ENCODE measurements at places on chromosomes 1 and 21.
A peak's percentile ranks its signal among the peaks of the same experiment; 100 is the strongest.

DNA sequence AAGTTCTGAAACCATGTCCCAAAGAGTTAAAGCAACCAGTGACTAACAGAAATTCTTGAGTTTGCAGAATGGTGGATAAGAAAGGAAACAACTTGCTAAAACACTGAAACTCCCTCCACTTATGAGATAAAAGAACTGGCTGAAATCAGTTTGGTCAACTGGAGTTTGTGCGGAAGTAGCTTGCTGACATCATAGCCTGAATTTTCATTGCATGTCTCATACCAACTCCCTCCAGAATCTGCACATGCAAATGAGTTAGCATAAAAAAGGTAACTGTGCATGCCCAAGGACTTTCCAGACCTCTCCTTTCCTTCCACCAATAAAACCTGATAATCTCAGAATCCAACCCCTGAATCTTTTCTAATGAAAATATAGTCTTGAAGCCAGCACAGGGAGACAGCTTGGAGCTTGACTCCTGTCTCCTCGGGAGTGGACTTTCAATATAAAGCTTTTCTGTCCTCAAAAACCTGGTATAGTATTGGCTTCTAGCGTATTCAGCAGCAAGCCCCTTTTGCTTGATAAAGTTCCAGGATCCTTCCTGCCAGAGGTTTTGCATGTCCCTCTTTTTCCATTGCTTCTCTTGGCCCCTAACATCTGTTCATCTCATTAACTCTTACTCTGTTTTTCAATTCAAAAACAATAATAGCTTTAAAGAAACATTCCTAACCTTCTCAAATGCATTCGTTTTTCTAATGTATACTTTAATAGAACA lies 785.8 kb upstream of the ADGRL4 start:
- H3K4me3 ChIP-seq, result no peak overlapping the region
- DNase-seq, result no peak
- no peak overlapping the region for H3K27ac ChIP-seq
- no peaks in the 10 kb centered on the region for H3K4me1 ChIP-seq

DNA sequence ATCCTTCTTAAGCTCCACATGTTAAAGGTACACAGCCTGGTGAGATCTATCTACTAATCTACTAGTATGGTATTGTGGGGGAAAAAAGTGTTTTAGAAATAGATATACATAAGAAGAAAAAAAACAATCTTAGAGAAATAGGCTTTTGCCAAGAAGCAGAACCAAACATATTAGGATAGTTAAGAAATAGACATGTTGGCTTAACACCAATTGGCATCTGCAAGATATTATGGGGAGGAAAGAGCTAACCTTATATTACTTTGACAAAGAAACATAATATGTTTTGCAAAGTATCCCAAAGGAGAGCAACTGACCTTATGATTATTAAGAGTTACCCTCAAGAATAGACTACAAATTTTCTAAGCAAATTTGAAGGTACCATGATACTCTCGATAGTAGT lies 202.9 kb downstream of the BRINP3 start:
- no peak overlapping the region for H3K4me3 ChIP-seq
- no peak overlapping the region for H3K27ac ChIP-seq
- no peaks in the 10 kb centered on the region for H3K27me3 ChIP-seq
- H3K36me3 ChIP-seq, result no peaks in the 10 kb centered on the region

GRCh38 chr1:229184066-229184465 lies 86.8 kb upstream of the RAB4A start:
- H3K27ac ChIP-seq, result no peak overlapping the region
- no peak overlapping the region for H3K4me3 ChIP-seq
- DNase-seq, result no peak
- no peaks in the 10 kb centered on the region for H3K4me1 ChIP-seq

DNA sequence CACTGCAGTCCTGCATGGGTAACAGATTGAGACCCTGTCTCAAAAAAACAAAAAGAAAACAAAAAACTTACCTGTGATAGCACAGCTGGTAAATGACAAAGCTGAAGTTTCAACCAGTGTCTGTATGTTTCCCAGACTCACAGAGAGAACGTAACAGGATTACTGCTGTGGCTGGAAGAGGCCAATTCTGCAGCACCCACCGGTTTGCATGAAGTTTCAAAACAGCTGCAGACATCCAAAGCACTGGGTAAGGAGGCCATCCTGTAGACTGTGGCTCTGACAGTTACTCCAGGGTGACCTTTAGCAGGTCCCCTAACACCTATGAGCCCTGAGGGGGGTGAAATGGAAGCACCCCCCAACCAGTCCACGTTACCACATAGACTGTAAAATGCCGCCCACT lies 7.5 kb downstream of the ID3 start:
- H3K27ac ChIP-seq, result no peak overlapping the region
- H3K4me1 ChIP-seq, result peaks cover 30% of the 10 kb centered on the region
- H3K36me3 ChIP-seq, result no peaks in the 10 kb centered on the region
- no peak overlapping the region for H3K4me3 ChIP-seq

GRCh38 chr1:201982623-201983379 lies at the start of gene RNPEP:
RNPEP (plus strand) TSS chr1:201982648; CDS start chr1:201982667, 19 bp downstream.
- peak within 1 kb of the TSS; percentile 94 for H3K27ac ChIP-seq
- no peaks in the 10 kb centered on the region for H3K36me3 ChIP-seq
- peaks cover 40% of the 10 kb centered on the region for H3K4me1 ChIP-seq
- H3K27me3 ChIP-seq, result no peaks in the 10 kb centered on the region
- H3K4me3 ChIP-seq, result peak within 1 kb of the TSS; percentile 85
- no peak for DNase-seq

DNA sequence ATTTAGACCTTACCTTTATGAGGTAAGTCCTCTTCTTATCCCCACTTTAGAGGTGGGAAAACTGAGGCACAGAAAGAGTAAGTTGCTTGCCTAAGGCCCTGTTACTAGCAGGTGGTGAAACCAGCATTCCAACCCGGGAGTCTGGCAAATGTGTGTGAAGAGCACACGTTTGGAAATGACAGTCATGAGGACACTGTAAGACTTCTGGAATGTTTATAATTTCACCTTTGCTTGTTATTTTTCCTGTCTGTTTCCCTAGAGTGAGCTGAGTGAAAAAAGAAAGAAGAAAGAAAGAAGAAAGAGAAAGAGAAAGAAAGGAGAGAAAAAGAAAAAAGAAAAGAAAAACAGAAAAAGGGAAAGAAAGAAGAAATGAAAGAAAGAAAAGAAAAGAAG lies 21.2 kb upstream of the LGALS8 start:
- no peak overlapping the region for H3K27ac ChIP-seq
- no peak for DNase-seq
- no peaks in the 10 kb centered on the region for H3K27me3 ChIP-seq
- H3K36me3 ChIP-seq, result no peaks in the 10 kb centered on the region
- peaks cover 11% of the 10 kb centered on the region for H3K4me1 ChIP-seq
- H3K4me3 ChIP-seq, result no peak overlapping the region

DNA sequence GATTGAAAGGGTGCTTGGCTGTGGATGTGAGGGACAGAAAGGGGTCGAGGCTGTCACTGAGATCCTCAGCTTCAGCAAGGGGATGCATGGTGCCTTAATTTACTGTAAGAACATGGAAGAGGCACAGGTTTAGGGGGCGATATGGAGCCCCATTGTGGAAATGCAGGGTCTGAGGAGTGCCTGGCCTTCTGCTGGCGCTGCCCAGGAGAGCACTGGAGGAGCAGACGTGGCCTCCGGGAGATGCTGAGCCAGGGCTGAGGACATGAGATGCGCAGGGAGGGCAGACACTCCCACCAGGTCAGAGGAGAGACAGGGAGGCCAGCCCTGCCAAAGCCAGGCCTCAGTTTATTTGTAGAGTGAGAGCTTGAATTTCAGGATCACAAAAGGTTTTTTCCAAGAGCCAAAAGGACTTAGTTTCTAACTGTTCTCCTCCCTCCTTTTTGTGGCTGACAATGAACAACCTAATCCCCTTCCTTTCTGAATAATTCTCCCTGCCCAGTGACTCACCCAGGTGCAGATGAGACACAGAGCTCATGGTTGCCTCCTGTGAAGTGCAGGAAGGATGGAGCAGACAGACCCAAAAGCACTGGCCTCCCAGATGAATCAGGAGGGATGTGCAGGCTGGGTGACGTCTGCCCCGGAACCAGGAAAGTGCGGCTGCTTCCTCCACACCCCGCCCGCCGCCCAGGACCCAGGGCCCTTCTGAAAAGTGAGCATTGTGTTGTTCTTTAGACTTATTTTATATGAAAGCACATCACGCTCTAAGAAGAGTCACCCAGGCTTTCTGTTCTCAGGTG lies 73.0 kb upstream of the TMPRSS2 start:
- H3K4me1 ChIP-seq, result no peaks in the 10 kb centered on the region
- DNase-seq, result peak; percentile 93
- no peaks in the 10 kb centered on the region for H3K36me3 ChIP-seq
- H3K27ac ChIP-seq, result no peak overlapping the region
- no peak overlapping the region for H3K4me3 ChIP-seq

GRCh38 chr1:3778590-3779264 lies 6.2 kb downstream of the SMIM1 start:
- no peaks in the 10 kb centered on the region for H3K27me3 ChIP-seq
- no peak for DNase-seq
- H3K4me1 ChIP-seq, result peaks cover 28% of the 10 kb centered on the region

GRCh38 chr1:76055987-76056386 lies 18.6 kb upstream of the ST6GALNAC3 start:
- H3K36me3 ChIP-seq, result no peaks in the 10 kb centered on the region
- H3K27me3 ChIP-seq, result no peaks in the 10 kb centered on the region
- no peak overlapping the region for H3K4me3 ChIP-seq
- no peak overlapping the region for H3K27ac ChIP-seq
- no peak for DNase-seq

DNA sequence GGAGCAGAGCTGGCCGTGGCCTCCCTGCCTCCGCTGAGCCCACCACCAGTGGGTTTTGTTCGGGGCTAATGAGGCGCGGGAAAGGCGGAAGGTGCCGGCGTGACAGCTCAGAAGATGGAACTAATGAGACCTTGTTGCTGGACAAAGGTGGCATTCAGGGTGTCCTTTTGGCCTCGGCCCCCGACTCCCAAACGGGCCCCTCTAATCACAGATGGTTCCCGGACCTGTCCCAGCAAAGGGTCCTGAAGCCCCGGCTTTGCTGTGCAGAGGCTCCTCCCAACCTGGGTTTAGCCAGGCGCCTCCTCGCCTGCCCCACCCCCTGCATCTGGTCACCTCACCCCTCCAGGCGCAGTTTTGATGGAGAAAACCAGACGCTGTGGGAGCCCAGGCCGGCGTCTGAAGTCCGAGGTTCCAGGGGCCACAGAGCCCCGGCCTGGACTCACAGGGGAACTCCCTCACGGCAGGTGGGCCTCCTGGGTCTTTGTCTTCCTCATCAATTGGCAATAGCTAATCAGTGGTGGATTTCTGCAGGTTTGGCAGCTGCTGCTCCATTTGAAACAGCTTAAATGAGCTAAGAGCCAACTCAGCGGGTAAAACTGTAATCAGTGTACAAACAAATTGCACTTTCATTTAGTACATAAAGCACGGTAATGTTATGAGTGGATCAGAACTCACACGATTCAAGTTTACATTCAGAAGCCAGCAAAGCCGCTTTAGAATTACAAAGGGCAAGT lies 44.3 kb upstream of the ADARB1 start:
- H3K27me3 ChIP-seq, result no peaks in the 10 kb centered on the region
- no peak overlapping the region for H3K4me3 ChIP-seq
- no peaks in the 10 kb centered on the region for H3K36me3 ChIP-seq
- DNase-seq, result no peak
- no peak overlapping the region for H3K27ac ChIP-seq

DNA sequence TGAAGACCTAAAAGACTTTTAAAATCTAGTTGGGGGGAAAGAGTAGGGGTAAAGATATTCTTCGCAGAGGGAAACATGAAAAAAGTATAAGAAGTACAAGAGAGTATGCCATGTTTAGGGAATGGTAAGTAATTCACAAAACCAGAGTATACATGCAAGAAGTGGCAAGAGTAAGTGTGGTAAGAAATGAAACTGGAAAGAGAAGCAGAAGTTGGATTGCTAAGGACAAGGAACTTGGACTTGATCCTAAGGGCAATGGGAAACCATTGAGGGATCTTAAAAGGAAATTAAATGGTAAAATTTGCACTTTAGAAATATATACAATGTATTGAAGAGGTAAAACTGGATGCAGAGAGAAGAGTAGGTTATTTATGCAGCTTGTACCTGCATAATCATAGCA lies 9.2 kb upstream of the ZNF644 start:
- no peaks in the 10 kb centered on the region for H3K27me3 ChIP-seq
- no peaks in the 10 kb centered on the region for H3K36me3 ChIP-seq
- DNase-seq, result no peak
- H3K4me3 ChIP-seq, result no peak overlapping the region
- no peak overlapping the region for H3K27ac ChIP-seq

GRCh38 chr1:150149271-150150132 lies at the start of gene PLEKHO1:
PLEKHO1 (plus strand) TSS chr1:150149916; CDS start chr1:150150258, 342 bp downstream.
- no peaks in the 10 kb centered on the region for H3K27me3 ChIP-seq
- H3K4me3 ChIP-seq, result peak within 1 kb of the TSS; percentile 86
- no peak for DNase-seq
- H3K4me1 ChIP-seq, result peaks cover 47% of the 10 kb centered on the region
- no peaks in the 10 kb centered on the region for H3K36me3 ChIP-seq

DNA sequence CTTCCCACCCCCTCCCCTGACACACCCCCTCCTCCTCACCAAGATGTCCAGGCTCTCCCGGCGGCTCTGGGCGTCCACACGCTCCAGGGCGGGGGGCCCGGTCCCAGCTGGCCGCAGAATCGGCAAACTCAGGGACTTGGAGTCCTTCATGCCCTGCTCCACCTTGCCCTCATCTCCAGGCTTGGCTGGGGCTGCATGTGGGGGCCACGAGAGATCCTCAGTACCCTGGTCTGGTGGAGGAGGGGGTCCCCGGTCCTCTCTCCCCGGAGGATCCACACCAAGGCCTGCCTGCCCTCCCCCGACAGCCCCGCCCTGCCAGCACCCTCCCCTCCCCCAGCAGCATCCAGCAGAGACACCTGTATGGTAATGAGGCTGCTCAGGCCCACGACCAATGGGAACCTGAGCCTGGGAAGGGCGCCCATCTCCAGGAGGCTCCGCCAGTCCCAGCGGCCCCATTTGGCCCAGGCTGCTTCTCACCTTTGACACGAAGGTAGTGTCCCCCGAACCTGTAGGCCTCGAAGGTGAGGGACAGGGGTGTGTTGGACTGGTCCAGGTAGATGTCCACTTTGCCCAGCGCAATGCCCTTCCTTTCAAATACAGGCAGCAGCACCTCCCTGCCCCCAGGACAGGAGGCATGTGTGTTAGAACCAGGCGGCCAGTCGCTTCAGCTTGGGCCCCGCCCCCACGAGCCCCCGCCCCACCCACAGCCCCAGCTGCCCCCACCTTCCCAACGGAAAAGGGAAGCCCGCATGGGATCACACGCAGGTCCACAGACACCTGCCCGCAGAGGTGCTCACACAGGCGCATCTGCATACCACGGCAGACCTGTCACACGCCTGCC lies 8.2 kb upstream of the TNFRSF25 start:
- no peak overlapping the region for H3K4me3 ChIP-seq
- DNase-seq, result no peak
- no peaks in the 10 kb centered on the region for H3K27me3 ChIP-seq
- H3K36me3 ChIP-seq, result peaks cover 10% of the 10 kb centered on the region
- H3K4me1 ChIP-seq, result no peaks in the 10 kb centered on the region
- H3K27ac ChIP-seq, result no peak overlapping the region

GRCh38 chr1:214660900-214661299 lies 57.9 kb downstream of the CENPF start:
- H3K4me3 ChIP-seq, result no peak overlapping the region
- no peaks in the 10 kb centered on the region for H3K27me3 ChIP-seq
- no peaks in the 10 kb centered on the region for H3K36me3 ChIP-seq
- no peak overlapping the region for H3K27ac ChIP-seq
- no peaks in the 10 kb centered on the region for H3K4me1 ChIP-seq
- DNase-seq, result no peak
